ENCODE measurements at places on chromosomes 2 and 18. TPM values are rescaled to one million over a fixed set of nuclear protein-coding genes. Genes with fewer than 3 reads are reported as not detected.

DNA sequence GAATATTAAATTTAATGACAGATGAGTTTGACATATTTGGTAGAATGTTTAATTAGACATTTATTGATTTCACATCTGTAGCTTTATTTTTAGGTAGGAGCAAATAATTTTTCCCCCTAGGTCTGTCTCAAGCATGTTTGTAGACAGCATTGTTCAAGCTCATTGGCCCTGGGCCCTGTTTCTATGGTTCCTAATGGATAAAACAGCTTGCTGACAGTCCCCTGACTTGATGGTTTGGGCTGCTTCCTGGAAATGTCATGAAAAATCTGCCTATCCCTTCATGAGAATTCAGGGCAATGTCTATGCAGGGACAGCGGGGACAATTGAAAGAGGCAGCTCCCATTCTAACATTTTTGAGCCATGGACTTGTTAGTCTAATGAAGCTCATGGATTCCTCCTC is 14.6 kb upstream of the MEP1B start:
- DNase-seq, result peak; percentile 82

DNA sequence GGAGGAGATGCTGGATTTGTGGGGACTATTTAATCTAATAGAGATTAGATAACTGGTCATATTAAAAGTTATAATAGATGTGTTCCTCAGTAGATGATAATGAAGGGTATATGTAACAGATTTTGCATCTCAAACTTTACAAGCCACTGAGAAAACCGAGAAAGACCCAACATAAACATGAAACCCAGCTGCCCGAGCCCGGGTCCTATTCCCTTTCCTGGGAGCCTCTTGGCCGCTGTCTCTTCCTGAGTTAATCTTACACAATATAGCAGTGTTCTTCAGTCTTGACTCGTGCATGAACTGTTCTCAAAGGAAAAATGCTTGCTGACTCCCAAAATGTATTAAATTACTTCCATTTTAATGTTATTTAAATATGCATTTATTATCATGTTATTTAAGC is 94.5 kb downstream of the COPS8 start:
- DNase-seq, result no peak

- DNase-seq, result no peak
These were observed 298.8 kb upstream of the GCFC2 start for GRCh38 chr2:76009484-76009883.

- no peak for DNase-seq
These were observed 18.1 kb upstream of the ROCK1 start for GRCh38 chr18:21129566-21130216.

- no peak for DNase-seq
These were observed 18.3 kb upstream of the CHCHD5 start for GRCh38 chr2:112566104-112566503.

- DNase-seq, result no peak
These were observed 158.9 kb downstream of the PRPF40A start for GRCh38 chr2:152558158-152558984.

DNA sequence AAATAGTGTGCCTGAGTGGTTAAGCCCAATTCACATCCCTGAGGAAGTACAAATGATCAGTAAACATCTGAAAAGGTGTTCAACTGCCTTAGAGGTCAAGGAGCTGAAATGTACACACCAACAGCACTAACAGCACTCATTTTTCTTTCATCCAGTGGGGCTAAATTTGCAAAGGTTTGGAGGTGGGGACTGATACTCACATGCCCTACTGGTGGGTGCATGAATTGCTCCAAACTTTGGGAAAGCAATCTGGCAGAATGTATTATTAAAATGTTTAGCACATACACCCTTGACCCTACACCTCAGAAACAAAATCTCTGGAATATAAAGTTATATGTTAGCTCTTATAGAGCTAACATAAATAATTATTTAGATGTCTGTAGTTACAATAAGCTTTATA is 19.0 kb upstream of the FAM178B start:
- DNase-seq, result no peak

GRCh38 chr2:69483696-69484095 is 46.5 kb upstream of the NFU1 start:
- DNase-seq, result no peak

DNA sequence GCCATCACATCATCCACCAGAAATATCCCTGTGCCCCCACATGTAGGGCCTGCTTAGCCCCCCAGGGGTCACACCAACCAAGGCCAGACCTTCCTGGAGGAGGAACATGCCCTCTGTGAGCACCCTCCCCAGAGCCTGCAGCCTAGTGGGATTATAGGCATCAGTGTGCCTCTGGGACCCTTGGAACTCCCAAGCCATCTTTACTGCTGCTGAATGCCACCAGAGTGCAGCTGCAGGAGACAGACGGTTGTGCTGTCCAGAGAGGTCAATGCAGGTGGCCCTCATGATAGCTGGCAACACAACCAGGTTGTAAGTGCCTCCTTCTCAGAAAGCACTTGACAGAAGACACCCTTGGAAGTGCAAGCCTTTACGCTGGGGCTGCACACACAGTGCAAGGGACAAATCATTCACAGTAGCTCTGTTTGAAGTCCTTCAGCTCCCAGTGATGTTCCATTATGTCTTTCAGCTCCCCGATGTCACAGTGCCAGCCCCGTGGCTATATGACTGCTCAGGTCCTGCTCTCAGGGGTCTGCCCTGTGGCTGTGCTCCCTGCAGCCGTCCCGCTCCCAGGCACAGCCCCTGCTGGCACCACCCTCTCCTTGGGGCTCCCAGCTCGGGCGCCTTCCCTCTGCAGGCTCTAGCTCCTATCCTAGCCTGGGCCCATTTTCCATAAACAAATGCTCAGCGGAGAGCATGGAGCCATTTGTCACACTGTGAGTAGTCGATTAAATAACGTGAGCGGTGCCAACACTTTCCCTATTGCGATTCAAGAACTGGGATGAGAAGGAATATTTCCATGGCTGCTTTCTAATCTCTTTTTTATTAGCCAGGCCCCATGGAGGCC is 65.1 kb downstream of the EDAR start:
- DNase-seq, result no peak

GRCh38 chr18:35502052-35502451 is 4.3 kb upstream of the INO80C start:
- no peak for DNase-seq

- no peak for DNase-seq
These were observed 278.0 kb upstream of the TCF4 start for GRCh38 chr18:55866006-55866405.

GRCh38 chr2:72144632-72145288 is 2.9 kb downstream of the CYP26B1 start:
- peak; percentile 48 for DNase-seq

DNA sequence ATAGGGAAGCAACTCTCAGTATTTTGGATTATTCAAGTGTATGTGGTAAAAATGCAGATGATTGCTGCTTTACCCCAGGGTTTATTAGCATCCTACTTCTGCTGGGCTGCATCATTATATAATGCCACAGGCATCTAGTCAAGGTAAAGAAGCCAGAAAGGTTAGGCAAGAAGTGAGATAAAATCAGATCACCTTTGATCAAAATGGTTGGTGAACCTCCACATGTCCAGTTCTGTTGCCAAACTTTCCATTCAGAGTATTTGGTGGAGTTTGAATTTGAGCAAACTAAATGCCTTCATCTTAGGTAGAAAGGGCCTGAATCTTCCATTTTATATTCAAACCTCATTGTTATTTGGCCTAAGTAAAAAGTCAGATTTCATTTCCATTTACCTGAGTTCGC is 29.7 kb upstream of the NOSTRIN start:
- no peak for DNase-seq

GRCh38 chr2:165173215-165173614 is 30.6 kb downstream of the SCN3A start:
- no peak for DNase-seq

DNA sequence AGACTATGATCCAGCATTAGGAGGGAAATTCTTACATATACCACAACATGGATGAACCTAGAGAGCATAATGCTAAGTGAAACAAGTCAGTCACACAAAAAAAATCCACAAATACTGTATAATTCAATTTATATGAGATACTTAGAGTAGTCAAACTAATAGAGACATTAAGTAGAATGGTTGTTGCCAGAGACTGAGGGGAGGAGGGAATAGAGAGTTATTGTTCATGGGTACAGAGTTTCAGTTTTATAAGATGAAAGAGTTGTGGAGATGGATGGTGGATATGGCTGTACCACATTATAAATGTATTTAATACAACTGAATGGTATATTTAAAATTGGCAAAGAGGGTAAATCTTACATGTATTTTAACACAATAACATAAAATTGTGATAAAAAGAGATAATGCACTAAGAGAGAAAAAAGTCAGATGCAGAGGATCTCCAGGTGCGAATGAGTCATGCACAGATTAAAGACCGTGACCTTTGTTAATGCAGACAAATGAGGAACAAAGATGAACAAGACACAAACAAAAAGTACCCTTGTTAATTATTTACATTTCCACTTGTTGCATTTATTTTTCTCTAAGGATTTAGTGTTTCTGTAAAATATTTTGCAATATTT is 541.7 kb upstream of the MEX3C start:
- no peak for DNase-seq

GRCh38 chr2:27170581-27171337 is 22.0 kb downstream of the TCF23 start:
- DNase-seq, result no peak

DNA sequence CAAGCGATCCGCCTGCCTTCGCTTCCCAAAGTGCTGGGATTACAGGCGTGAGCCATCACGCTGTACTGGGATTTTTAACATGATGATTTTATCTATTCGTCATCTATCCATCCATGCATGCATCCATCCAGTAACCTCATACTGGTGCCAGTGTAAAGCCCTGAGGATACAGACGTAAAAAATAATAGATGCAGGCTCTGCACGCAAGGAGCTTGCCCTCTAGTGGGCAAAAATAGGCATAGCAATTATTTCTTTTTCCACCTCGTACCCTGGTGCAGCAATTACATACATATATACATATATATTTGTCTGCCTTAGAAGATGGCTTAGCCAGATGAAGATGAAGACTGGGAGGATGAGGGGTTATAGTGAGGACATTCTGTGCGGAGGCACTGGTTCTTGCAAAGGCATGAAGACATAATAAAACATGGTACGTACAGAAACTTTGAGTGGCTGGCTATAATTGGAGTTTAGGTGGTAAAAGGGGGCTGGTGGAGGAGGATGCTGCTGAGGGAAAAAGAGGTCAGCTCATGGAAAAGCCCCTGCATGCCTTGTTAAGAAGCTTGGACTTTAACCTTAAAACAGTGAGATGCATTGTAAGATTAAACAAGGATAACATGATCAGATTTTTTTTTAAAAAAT is 19.6 kb upstream of the RPIA start:
- no peak for DNase-seq

- no peak for DNase-seq
These were observed 46.5 kb upstream of the SPAG16 start for GRCh38 chr2:213237787-213238186.

- no peak for DNase-seq
These were observed 13.0 kb downstream of the PTMA start for GRCh38 chr2:231720987-231721966.

GRCh38 chr2:170525566-170525900 is 189.6 kb upstream of the SP5 start:
- DNase-seq, result peak; percentile 54

DNA sequence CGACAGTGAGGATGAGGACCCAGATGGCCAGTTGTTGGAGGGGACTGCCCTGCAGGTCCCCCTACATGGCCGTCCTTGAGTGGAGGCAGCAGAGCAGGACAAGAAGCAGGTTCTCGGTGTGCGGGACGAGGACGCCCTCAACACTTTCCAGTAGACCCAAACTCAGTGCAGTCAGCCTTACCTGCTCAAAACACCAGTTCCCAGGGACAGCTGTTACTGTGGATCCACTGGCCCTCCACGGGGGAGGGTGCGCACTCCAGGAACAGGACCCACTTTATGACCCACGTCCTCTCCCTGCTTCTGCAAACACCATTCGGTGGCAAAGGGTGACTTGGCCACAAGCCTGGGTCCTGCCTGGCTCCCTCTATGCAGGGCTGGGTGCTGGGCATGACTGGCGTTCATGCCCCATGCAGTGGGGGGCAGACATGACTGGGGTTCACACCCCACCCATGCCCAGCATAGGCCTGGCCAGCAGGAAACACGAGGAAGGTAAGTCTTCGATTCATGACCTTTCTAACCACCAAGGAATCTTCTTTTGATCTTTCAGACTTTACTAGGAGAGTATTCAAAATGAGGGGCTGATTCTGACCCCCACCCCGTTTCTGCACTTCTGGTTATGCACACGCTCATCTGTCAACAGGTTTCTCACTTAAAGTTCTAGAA is 233.7 kb downstream of the HDAC4 start:
- DNase-seq, result no peak

GRCh38 chr2:109670556-109671411 is 56.6 kb downstream of the SOWAHC start:
- no peak for DNase-seq

DNA sequence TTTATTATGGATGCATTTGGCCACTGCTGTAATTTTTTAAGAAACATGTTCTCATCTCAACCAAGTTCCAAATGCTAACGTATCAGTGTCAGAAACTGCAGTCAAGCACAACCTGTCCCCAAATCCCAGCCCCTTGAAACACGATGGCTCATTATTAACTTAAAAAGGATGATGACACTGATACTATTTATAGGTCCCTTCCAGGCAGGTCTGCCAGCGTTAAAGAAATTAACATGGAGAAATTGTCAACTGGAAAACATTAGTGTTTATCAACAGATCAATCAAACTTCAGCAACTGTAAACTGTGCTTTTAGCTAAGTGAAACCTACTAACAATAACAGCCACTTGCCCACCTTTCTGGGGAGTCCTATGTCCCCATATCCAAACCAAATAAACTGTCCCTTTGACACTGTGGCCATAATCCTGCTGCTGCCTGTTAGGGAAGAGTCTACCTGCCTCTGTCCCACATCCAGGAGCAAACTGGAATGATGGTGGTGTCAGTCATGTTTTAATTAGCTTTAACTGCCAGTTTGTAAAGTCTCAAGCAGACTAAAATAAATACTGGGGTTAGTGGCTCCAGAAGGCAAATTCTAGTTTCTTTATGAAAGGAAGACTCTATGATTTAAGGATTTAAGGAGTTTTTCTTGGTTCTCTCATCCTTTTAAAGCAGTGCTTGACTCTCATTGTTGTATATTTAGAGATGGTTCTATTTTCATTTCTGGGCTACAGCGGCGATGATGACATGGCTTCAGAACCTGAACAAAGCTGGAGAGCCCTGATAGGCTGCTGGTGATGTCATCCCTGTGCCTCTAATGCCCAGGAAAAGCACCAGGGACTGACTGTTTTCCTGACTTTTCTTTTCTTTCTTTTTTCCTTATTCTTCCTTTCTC is 583.6 kb upstream of the PIK3C3 start:
- DNase-seq, result peak; percentile 6

ANKRD30B gene
- not detected for total RNA-seq

DAPL1 gene
- not detected for total RNA-seq

INHA gene
- total RNA-seq, result 4.2 TPM

CAPN10 gene
- total RNA-seq, result 19.5 TPM

MEP1B gene
- total RNA-seq, result not detected

TACR1 gene
- total RNA-seq, result 0.17 TPM

DSG1 gene
- 1.0 TPM for total RNA-seq

UGT1A10 gene
- total RNA-seq, result not detected
